ENCODE measurements at places on chromosomes 11 and 22.

GRCh38 chr11:724778-725386, 18.9 kb downstream of the EPS8L2 start:
- DNase-seq: no peak

GRCh38 chr22:46758867-46759290, 3.6 kb upstream of the TBC1D22A start:
- DNase-seq: no peak

GRCh38 chr11:66850588-66851238, 6.2 kb upstream of the LRFN4 start:
- no peak for DNase-seq

DNA sequence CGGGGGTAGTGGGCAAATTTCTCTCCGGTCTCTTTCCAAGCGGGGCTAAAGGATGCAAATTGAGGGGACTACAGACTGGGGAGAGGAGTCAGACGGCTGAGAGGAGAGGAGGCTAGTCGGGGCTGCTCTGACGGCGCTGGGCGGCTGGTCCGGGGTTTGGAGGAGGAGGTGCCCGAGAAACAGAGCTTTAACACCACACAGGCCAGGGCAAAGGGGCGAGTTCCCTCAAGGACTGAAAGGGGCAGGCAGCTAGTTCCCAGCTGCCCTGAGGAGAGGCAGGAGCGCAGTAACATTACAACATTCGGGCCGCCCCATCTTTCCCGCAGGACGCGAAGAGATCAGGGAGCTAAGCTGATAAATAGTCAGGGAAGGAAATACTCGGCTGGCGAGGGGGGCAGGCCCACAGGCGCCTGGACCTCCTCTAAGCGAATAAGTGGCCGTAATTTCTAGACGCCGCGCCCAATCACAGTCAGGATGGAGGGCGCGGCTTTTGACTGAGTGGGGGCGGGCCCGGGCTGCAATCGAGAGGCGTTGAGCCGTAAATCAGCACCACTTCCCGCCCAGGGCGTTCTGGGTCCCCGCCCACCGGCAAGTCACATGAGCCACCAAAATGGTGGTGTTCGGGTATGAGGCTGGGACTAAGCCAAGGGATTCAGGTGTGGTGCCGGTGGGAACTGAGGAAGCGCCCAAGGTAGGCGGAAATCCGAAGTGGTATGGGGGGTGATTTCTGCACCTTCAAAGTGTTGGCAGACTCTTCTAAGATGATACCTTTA, at the start of gene TMEM126B:
Gene TMEM126B, plus strand, starts transcription at position 596 of the 773 bp plus-strand sequence. Its CDS starts 15 bp downstream, at position 611.
- DNase-seq: peak; percentile 99

GRCh38 chr11:102428696-102429095, 23.9 kb downstream of the TMEM123 start:
- no peak for DNase-seq

- no peak for DNase-seq
Observed at GRCh38 chr11:131600628-131601027, 230.2 kb downstream of the NTM start.

DNA sequence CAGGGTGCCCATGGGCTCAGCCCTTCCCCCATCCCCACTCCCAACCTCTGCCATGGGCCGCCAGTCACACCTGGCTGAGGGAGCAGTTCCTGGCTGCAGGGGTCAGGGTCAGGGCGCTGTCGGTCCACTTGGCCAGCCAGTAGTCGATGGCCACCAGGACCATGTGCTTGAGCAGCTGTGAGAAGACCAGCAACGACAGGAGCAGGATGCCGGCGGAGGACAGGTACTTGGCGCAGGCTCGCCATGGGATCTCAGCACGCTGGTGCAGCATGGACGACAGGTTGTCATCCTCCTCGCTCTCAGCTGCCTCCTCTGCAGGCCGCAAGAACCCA, 18.3 kb upstream of the KCNJ11 start:
- no peak for DNase-seq

DNA sequence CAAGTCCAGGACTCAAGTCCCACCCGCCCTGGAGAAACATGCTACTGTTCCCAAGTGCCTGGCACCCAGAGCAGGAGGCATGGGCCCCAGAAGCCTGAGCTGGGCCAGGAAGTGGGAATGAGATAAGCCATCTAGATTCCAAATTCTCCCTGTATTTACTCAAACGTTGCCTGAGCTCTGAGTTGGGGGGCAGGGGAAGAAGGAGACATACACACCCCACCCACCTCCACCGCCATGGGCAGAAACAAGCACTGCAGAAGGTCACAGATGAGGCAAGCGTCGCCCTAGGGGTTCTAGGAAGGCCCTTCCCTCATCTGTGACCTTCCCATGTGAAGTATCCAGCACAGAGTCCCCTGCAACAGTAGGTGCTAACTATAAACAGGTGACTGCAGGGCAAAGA, 54.0 kb downstream of the PLEKHA7 start:
- no peak for DNase-seq

DNA sequence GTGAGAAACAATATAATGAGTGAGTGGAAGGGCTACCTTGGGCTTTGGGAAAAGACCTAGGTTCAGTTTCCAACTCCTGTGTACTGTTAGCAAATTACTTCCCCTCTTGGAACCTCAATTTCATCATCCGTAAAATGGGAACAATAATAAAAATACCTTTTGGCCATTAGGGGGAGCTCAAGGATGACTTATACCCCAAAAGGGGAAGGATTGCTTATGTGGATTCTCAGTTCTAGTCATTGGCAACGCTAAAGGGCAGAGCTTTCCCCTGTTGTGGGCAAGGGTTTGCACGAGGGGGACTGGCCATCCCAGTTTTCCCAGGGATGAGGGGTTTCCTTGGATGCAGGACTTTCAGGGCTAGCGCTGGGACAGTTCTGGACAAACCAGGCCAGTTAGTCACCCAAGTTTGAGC, 3.1 kb upstream of the COMMD9 start:
- DNase-seq: no peak

DNA sequence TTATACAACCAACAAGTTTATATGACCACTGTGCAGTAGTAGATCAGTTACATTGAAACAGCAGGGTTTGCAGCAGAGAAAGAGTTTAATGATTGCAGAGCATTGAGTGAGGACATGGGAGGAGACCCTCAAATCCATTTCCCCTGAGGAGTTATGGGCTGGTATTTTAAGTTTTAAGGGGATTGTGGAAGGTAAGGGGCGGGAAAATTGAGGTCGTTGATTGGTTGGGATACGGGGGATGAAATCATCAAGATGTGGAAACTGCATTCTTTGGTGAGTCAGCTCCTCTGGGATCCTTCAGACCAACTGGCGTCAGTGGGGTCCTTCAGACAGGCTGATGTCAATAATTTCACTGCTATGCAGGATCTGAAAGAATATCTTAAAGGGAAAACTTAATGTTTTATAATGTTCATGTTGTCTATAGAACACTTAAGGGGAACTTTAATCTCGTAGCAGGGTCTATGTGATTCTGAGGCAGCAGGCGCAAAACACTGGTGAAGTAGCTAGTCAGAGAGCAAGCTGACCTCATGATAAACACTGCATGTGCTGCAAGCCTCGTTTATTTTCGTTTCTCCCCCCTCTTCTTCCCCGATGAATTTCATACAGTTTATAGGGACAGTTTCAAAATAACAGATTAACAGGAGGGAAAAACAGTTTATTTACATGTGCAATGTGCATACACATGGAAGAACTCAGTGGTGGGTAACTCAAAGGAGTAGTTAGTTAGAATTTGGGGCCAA, 17.4 kb upstream of the BACE1-AS start:
- DNase-seq: no peak

GRCh38 chr11:14065141-14065540, 102.6 kb downstream of the SPON1 start:
- no peak for DNase-seq

- no peak for DNase-seq
Observed at GRCh38 chr11:68962527-68963250, 18.1 kb downstream of the MRGPRD start.

DNA sequence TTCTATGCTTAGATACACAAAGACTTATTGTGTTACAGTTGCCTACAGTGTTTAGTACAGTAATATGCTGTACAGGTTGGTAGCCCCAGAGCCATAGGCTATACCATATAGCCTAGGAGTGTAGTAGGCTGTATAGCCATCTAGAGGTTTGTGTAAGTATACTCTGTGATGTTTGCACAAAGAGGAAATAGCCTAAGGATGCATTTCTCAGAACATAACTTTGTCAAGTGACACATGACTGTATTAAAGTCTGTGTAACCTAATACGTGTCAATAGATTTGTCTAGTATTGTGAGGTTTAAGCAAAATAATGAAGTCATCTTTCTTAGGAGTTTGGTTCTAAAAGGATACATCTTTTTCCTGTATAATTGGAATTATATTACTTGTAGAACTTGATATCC, 5.5 kb downstream of the ZC3H12C start:
- no peak for DNase-seq

- no peak for DNase-seq
Observed at GRCh38 chr22:40426594-40427333, 56.4 kb downstream of the SGSM3 start.

GRCh38 chr11:104073950-104074705, 37.7 kb downstream of the DDI1 start:
- no peak for DNase-seq

- DNase-seq: no peak
Observed at GRCh38 chr11:117413616-117414015, 86.0 kb downstream of the CEP164 start.

- peak; percentile 63 for DNase-seq
Observed at GRCh38 chr11:17992916-17993315, 19.9 kb downstream of the SERGEF start.

DNA sequence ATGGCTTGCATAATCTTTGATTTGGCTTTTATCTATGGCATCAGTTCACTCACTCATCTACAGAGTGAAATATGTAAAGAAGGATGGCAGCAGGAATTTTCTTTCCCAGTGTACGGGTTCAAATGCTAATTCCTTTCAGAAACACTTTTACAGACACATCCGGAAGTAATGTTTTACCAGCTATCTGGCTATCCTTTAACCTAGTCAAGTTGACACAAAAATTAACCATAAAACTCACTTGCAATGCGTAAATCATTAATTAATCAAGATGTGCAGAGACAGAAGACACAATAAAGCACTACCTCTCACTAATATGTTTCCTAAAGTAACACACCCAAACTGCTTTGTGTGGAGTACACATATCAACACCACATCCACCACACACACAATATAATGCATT, 378.9 kb upstream of the ANO3 start:
- DNase-seq: no peak

DNA sequence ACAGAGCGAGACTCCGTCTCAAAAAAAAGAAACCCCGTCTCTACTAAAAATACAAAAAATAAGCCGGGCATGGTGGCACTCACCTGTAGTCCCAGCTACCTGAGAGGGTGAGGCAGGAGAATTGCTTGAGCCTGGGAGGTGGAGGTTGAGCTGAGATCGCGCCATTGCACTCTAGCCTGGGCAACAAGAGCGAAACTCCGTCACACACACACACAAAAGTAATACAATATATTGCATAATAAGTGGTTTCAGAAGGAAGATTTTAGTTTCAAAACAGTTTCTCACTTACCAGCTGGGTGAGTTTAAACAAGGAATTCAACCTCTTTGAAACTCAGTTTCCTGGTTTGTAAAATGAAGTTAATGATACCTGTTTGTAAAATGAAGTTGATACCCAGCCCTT, 32.7 kb upstream of the HTR3A start:
- DNase-seq: no peak

DNA sequence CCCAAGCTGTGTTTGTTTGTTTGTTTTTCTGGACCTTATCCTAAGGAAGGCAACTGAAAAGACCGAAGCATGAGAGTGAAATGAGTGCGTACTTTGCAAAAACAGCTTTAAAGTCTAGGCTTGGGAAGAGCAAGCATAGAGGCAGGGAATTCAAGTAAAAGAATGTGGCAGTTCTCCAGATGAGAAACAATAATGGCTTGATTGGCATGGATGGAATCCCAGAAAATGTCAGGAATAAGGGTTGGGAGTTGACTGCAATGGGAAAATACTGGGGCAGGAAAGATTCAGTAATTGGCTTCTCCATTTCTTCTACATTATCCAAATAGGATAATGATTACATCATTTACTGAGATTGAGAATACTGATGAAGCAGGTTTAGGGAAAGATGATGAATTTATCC, 17.5 kb downstream of the SAAL1 start:
- DNase-seq: no peak

DNA sequence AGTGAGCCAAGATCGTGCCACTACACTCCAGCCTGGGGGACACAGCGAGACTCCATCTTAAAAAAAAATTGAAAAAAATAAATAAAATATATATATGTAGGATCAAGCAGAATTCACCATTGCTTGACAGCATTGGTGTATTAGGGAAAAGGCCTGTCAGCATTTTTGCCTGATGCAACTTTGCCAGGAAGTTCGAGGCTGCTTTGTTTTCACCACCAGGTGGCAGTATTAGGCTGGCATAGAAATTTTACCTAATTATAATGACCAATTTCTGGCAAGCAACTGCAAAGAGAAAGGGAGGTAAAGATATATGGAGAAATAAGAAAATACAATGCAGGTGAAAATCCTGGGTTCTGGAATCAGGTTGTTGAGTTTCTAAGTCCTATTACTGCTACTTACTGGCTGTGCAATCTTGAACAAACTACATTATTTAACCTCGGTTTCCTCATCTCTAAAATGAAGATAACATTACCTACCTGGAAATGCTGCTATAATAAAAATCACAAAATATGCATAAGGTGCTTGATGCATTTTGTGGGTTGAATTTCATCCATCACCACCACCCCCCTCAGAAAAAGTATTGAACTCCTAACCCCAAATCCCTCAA, 24.7 kb downstream of the LAYN start:
- DNase-seq: no peak

DNA sequence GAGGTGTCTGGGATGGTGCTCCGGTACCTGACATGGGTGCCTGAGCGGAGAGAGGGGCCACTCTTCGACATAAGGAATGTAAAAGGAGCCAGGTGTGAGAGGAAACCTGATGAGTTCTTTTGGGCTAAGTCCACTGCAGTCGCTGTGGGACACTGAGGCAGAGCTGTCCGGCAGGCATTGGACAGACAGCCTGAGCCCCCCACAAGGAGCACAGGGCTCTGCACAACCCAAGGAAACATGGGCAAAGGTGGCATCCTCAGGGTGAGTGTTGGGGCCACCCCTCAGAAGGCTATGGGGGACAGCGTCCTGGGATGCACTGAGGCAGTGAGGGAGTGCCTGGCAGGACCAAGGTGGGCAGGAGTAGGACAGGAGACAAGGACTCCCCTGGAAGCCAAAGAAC, 57.7 kb upstream of the EMID1 start:
- DNase-seq: no peak
